ENCODE measurements at places on chromosomes 12 and 14. TPM values are rescaled to one million over a fixed set of nuclear protein-coding genes. Genes with fewer than 3 reads are reported as not detected.

The GPRC5D gene
- 0.72 TPM for polyA plus RNA-seq

The FGF6 gene
- polyA plus RNA-seq = not detected

The EMP1 gene
- polyA plus RNA-seq = 81.8 TPM

The GALNT16 gene
- 4.3 TPM for polyA plus RNA-seq

The HCFC2 gene
- 17.6 TPM for polyA plus RNA-seq

The TAS2R13 gene
- polyA plus RNA-seq = 0.19 TPM

The KLRC2 gene
- polyA plus RNA-seq = 0.22 TPM

The POTEM gene
- polyA plus RNA-seq = not detected

The RNU4-1 gene
- not detected for polyA plus RNA-seq

The SYCP3 gene
- 1.5 TPM for polyA plus RNA-seq

The OTX2 gene
- not detected for polyA plus RNA-seq

The SERPINA9 gene
- not detected for polyA plus RNA-seq

All from left renal cortex interstitium (tissue), 4 donors.